OCI-M1 (cell line): ENCODE measurements at places on chromosomes 11 and 22.
A peak's percentile ranks its signal among the peaks of the same experiment; 100 is the strongest.

DNA sequence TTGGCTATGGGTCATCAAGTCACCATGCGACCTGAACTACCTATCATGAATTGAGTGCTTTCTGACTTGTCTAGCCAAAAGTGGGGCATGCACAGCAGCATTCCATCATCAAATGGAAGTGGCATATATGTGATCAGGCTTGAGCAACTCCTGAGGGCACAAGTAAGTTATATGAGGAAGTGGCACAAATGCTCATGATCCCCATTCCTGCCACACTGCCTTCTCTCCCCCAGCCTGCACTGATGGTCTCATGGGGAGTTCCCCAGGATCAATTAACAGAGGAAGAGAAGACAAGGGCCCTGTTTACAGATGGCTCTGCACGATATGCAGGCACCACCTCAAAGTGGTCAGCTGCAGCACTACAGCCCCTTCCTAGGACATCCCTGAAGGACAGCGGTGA, 21.8 kb downstream of the MS4A4E start:
- DNase-seq, result no peak

DNA sequence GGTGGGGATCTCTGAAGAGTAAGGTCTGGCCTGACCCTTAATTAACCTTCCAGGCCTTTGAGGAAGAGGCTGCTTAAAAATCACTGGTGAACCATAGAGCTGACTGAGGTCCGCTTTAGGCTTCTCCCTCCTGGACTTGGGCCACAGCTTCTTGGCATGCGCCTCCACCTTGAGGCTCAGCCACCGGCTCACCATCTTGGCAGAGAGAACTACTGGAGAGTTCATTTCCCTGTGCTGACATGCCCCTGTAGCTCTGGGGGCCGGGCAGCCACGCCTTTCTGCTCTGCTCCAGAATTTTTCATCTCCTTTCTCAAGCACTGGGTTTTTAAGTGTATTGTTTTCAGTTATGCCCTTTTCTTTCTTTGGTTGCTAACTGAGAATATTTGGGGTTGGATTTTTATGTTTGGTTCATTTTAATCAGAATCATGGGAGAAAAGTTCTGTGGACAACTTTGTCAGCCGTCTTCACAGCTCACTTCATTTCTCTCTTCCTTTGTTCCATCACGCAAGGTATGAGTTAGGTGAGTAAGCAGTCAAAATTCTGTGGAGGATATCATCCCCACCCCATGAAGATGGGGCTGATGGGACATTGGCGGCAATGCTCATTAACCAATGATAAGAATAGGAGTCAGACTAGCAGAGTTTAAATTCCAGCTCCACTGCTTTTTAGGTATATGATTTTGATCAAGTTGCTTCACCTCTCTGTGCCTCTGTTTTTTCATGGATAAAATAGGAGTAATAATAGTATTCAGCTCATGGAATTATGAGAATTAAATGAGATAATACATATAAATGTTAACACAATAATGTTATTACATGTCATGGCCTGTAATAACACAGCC, 103.9 kb downstream of the DBX1 start:
- no peak for DNase-seq

DNA sequence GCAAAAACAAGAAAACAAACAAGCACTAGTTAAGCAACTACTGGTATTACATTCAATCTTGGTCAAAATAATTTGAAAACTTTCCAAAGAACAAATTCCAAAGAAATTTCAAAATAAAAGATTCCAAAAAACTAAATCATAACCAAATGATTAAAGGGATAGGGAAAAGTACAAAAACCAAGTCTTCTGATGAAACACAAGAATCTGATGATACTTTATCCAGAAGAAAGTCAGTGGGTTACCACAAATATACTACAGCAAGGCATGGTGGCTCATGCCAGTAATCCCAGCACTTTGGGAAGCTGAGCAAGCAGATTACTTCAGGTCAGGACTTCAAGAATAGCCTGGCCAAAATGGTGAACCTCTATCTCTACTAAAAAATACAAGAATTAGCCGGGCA, 59.1 kb downstream of the NUP98 start:
- DNase-seq, result no peak

GRCh38 chr22:29171721-29172120, 34.0 kb upstream of the EMID1 start:
- DNase-seq, result no peak

DNA sequence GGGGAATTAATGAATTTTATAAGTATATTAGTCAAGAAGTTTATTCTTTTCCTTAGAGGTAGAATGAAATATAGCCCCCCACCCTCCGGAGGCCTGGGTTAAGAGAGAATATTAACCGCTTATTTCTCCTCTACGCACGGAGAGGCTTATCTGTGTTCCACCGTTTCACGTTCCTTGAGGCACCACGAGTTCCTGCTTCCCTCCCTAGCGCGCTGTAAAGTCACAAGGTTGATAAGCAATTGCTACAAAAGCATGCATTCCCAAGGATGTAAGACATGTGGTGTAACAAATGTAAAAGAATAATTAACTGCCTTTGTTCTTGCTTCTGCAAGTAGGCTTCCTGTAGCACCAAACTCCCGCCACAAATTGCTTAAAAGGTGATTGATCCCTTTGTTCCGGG, 1.5 kb upstream of the ANKRD42 start:
- peak; percentile 94 for DNase-seq

- DNase-seq, result peak; percentile 65
These were observed 25.3 kb upstream of the DDX17 start for GRCh38 chr22:38531251-38531938.

GRCh38 chr22:23828800-23829680, 9.8 kb downstream of the DERL3 start:
- no peak for DNase-seq

DNA sequence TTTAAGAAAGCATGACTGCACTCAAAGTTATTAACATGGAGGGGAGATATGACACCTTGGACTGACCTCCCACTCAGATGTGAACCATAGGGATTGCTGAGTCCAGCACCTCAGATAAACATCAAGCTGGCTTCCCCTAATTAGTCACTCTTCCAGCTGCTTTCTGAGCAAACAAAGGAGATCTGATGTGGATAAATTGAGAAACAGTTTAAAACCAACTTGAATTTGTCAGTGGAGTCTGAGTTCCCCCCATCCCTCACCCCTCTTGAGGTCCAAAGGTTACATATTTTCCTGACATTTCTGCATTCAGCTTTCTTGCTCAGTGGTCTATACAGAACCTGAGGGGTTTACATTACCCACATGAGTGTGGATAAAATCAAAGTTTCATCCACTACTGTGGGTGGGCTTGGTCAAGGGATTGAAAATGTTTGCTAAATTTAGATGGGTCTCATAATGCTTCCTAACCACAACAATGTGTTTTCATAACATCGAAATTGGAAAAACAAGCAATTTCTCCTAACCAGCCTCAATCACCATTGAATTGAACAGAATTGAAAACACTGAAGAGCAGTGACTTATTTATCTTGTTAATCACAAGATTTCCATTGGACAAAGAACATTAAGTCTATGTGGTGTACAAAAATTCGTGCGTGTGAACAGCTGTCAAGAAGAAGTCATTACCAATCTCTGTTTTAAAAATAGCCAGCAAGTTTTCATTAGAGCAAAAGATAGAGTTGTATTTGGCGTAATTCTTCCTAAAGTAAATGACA, 292.3 kb downstream of the METTL15 start:
- DNase-seq, result no peak

- DNase-seq, result no peak
These were observed 578 bp upstream of the NUP160 start for GRCh38 chr11:47848700-47849155.

GRCh38 chr11:94338651-94339050, 34.3 kb downstream of the IZUMO1R start:
- DNase-seq, result no peak

DNA sequence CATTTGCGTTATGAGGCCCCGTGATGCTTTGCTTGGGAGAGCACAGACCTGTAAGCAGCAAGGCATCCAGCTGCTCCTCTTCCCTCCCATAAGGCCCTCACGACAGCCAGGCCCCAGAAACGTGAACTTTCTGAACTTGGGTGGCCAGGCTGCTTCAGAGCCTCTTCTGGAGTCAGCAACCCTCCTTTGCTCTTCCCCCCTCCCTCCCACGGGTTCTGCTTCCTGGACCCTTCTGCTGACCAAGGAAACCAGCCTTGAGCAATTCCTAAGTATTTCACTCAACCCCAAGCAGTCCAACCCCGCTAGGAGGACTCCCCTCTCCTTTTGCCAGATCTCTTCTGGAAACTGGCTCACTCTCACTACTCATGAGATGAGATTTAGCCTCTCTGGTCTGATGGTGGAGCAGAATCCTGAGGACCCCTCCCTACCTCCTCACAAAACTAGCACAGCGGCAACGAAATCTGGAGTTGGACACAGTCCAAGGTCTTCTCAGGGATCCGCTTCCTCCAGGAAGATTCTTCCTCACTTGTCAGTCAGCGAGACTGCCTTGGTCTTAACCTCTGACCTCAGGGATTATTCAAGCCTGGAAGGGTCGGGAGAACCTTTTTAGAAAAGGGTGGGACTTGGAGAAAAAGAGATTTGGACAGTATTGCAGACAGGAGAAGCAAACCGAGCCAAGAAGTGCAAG, 86.2 kb downstream of the UBASH3B start:
- no peak for DNase-seq

- DNase-seq, result peak; percentile 8
These were observed 120.0 kb upstream of the SYT13 start for GRCh38 chr11:45405916-45406670.

GRCh38 chr22:23530106-23530505, 50.0 kb downstream of the IGLL1 start:
- no peak for DNase-seq

GRCh38 chr11:55707029-55707428, 45.0 kb downstream of the OR4C6 start:
- DNase-seq, result peak; percentile 70

DNA sequence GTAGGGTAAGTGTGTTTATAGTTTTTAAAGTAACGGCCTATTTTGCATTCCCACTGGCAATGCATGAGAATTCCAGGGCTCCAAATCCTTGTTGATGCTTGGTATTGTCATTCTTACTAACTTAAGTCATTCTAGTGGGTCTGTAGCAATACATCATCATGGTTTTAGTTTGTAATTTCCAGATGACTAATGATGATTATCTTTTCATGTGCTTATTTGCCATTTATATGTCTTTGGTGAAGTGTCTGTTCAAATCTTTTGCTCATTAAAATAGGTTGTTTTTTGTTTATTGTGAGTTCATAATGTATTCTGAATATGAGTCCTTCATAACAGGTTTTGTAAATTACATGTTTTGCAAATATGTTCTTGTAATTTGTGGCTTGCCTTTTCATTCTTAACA, 31.2 kb downstream of the MTMR3 start:
- no peak for DNase-seq

GRCh38 chr11:117983163-117983475, 3.1 kb upstream of the IL10RA start:
- DNase-seq, result no peak

- no peak for DNase-seq
These were observed 54.9 kb downstream of the MTNR1B start for GRCh38 chr11:93024369-93024768.

- DNase-seq, result no peak
These were observed 8.0 kb upstream of the FIBIN start for GRCh38 chr11:26985943-26986342.

DNA sequence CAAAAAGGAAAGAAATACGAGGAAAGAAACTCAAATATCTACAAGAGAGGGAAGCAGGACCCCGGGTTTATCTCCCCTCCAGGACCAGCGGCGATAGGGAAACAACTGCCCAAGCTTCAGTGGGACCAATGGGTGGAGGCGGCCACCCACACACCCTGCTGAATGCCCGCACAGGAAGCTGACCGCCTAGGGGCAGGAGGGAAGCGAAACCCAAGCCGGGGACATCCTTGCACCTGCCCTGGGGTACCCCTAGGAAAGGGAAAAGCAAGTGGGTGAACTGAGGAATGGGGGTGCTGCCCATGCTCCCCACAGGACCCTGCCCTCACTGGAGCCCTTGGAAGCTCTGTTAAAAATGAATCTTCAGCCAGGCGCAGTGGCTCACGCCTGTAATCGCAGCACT, 27.6 kb upstream of the HMOX1 start:
- no peak for DNase-seq

- no peak for DNase-seq
These were observed 30.1 kb downstream of the ARHGAP8 start for GRCh38 chr22:44782363-44782963.

DNA sequence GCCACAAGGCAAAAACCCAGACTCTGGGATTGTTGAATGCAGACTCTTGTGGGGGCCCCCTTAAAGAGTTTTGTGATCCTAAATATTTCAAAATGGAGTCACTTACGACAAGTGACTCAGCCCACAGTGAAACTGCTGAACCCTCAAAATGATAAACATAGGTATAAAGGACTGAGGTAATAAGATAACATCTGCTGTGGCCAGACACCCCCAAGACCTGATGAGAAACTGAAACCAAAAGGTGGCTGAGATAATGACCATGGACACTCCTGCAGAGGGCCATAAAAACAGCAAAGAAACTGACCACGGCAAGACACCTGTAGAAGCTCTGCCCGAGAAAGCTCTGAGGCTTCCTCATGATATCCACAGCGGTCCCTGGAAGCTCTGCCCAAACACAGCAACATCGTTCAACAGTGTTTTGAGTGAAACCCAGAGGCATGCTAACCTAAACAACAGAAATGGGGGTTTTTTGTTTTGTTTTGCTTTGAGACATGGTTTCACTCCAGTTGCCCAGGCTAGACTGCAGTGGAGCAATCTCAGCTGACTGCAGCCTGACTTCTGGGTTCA, 1.6 kb upstream of the PLAAT4 start:
- DNase-seq, result peak; percentile 45

DNA sequence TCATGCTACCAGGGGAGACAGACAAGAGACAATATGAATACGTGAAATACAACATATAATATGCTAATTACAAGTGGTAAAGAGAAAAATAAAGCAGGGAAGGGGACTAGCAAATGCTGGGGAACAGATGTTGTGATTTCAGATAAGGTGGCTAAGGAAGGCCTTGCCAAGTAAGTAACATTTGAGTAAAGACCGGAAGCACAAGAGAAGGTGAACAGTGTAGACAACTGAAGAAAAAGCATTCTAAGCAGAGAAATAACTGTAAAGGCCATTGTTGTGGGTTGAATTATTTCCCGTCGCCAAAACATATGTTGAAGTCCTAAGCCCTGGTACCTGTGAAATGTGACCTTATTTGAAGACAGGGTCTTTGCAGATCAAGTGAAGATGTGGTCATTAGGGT, 63.7 kb upstream of the EED start:
- DNase-seq, result no peak

DNA sequence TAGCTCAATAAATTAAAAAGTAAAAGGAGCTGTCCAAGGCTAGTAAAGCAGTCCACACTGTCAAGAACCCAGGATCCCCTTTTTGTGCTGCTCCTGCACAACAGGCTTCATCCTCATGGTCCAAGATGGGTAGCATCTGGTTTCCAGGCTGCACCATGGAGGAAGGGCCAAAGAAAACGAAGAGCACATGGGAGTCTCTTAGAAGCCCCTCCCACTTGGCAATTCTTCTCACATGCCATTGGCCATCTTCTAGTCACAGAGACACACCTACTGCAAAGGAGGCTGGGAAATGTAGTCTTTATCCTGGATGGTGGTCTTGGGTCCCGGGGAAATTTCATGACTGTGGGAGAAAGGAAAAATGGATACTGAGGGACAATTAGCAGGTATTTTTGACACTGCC, 37.8 kb downstream of the PRR5L start:
- DNase-seq, result peak; percentile 5

GRCh38 chr11:1222491-1223345, at the start of gene MUC5B:
Gene MUC5B (plus strand): TSS chr11:1223066. CDS start chr11:1223124, 58 bp downstream.
- no peak for DNase-seq

- DNase-seq, result no peak
These were observed 28.6 kb downstream of the SNAP29 start for GRCh38 chr22:20887375-20887774.

- DNase-seq, result no peak
These were observed 11.7 kb downstream of the CRELD2 start for GRCh38 chr22:49929994-49930575.
